ENCODE measurements at places on chromosomes 6 and 20. TPM values are rescaled to one million over a fixed set of nuclear protein-coding genes. Genes with fewer than 3 reads are reported as not detected.

The TEAD3 gene
- 1.8 TPM for total RNA-seq

The HLA-G gene
- 1.1 TPM for total RNA-seq

The FKBP1C gene
- 3.0 TPM for total RNA-seq

The MROH8 gene
- total RNA-seq: 1.3 TPM

The TPD52L1 gene
- total RNA-seq: not detected

The SIRPD gene
- total RNA-seq: not detected

The MYB gene
- total RNA-seq: 82.5 TPM

The PROKR2 gene
- total RNA-seq: not detected

The EYS gene
- not detected for total RNA-seq

GRCh38 chr6:126625019-126625418, 285.1 kb downstream of the CENPW start:
- H3K4me1 ChIP-seq: no peaks in the 10 kb centered on the region
- no peak for DNase-seq
- H3K4me3 ChIP-seq: no peak overlapping the region
- H3K36me3 ChIP-seq: no peaks in the 10 kb centered on the region
- no peaks in the 10 kb centered on the region for H3K27me3 ChIP-seq

GRCh38 chr20:40896814-40897700, 131.6 kb upstream of the TOP1 start:
- no peaks in the 10 kb centered on the region for H3K4me1 ChIP-seq
- no peaks in the 10 kb centered on the region for H3K36me3 ChIP-seq
- H3K4me3 ChIP-seq: no peak overlapping the region
- H3K27ac ChIP-seq: no peak overlapping the region

- H3K4me3 ChIP-seq: no peak overlapping the region
- H3K4me1 ChIP-seq: no peaks in the 10 kb centered on the region
These were observed 133.2 kb downstream of the SNX5 start for GRCh38 chr20:17835240-17835933.

DNA sequence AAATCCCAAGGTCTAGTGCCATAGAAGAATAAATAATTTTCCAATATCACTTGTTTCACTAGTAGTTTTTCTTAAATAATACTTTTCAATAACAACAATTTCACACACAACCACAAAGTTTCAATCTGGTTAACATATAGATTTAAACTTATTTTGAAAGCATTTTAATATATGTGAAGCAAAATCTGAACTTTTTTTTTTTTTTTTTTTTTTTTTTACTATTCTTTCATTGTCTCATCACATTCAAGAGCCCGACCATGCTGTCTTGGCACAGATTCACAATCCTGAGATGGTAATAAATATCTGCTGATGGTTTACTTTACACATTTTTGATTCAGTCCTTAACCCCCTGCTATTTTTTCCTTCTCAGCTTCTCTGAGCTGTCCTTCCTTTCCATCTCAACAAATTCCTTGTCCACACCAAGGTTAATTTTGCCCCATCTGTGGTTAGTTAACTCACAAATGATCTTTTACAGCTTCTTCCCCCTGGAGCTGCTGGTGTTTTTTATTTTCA, 262.8 kb downstream of the TMEM242 start:
- H3K27ac ChIP-seq: no peak overlapping the region
- H3K4me1 ChIP-seq: peaks cover 37% of the 10 kb centered on the region
- H3K27me3 ChIP-seq: no peaks in the 10 kb centered on the region
- H3K4me3 ChIP-seq: no peak overlapping the region
- H3K36me3 ChIP-seq: peaks cover 15% of the 10 kb centered on the region

- H3K36me3 ChIP-seq: no peaks in the 10 kb centered on the region
- H3K4me1 ChIP-seq: no peaks in the 10 kb centered on the region
- H3K27me3 ChIP-seq: no peaks in the 10 kb centered on the region
- no peak for DNase-seq
- no peak overlapping the region for H3K27ac ChIP-seq
These were observed 344.0 kb downstream of the PLCB1 start for GRCh38 chr20:8476021-8476420.

GRCh38 chr6:132456700-132457143, 55.4 kb upstream of the MOXD1 start:
- H3K4me3 ChIP-seq: no peak overlapping the region
- H3K36me3 ChIP-seq: peaks cover 15% of the 10 kb centered on the region
- no peak for DNase-seq
- H3K27ac ChIP-seq: no peak overlapping the region

DNA sequence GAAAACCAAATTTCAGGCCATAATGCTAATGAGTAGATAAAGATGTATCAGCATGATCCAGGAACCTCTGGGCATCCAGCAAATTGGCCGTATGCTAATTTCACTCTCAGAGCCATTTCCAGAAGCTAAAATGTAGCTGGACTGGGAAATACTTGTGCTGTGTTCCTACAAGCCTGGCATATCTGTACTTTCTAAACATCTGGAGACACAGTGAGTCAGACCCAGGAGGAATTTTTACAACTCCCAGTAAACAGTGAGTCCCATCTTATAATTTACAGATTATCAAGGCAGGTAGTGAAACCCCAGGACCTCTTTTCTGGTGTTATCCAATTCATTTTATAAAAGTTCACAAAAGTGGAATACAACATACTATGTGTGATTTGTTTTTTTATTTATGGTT, 683.0 kb upstream of the ADGRB3 start:
- no peak for DNase-seq
- H3K4me3 ChIP-seq: no peak overlapping the region
- H3K4me1 ChIP-seq: no peaks in the 10 kb centered on the region
- no peak overlapping the region for H3K27ac ChIP-seq
- no peaks in the 10 kb centered on the region for H3K36me3 ChIP-seq

GRCh38 chr20:9409981-9410380, 104.4 kb upstream of the LAMP5 start:
- H3K36me3 ChIP-seq: no peaks in the 10 kb centered on the region
- no peaks in the 10 kb centered on the region for H3K4me1 ChIP-seq
- H3K27ac ChIP-seq: no peak overlapping the region
- DNase-seq: no peak

DNA sequence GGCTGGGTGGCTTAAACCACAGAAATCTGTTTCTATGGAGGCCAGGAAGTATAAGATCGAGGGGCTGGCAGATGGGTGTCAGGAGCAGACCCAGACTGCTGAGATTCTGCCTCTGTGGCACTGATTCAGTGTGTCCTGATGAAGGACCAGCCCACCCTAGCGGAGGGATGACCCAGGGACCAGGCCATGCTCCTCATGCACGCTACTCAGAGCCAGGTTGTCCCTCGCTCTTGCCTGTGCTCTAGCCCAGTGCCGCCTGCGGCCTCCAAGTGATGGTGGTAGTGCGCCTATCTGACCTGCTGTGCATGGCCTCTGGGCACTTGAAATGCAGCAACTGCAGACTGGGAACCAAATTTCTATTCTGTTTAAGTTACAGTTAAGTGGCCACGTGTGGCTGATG, 13.1 kb upstream of the APMAP start:
- H3K27ac ChIP-seq: no peak overlapping the region
- H3K36me3 ChIP-seq: peaks cover 7% of the 10 kb centered on the region
- no peak overlapping the region for H3K4me3 ChIP-seq
- DNase-seq: no peak
- no peaks in the 10 kb centered on the region for H3K27me3 ChIP-seq

DNA sequence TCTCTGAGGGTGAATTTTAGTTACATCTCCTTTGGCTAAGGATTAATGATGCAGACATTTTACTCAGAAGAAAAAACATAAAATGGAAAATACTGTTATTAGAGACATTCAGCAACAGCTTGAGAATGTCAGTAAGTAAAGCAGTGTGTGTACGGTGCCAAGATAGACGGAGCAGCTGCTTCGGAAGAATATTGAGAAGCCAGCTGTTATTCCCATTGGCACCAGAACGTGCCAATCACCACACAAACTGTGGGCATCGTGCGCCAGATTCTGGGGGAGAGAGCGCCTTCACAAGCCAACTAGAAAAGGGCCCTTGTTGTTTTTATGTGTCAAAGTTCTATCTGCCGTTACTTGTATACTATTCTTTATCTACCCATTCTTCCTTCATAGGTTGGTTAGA, 163.4 kb downstream of the MTFR2 start:
- H3K4me1 ChIP-seq: peaks cover 22% of the 10 kb centered on the region
- H3K4me3 ChIP-seq: no peak overlapping the region
- DNase-seq: no peak
- peaks cover 21% of the 10 kb centered on the region for H3K36me3 ChIP-seq
- no peak overlapping the region for H3K27ac ChIP-seq

All from activated T-helper 2 cell treated with anti-CD3 and anti-CD28 coated beads, Interferon-gamma antibody, Interleukin-2, Interleukin-4, amounts not matched to agents 10 μg/mL and 5 μg/mL and 100 μg/mL, durations not matched to agents 14 hours and 24 hours and 36 hours (primary cell).